ENCODE measurements at places on chromosomes 13 and 19.

DNA sequence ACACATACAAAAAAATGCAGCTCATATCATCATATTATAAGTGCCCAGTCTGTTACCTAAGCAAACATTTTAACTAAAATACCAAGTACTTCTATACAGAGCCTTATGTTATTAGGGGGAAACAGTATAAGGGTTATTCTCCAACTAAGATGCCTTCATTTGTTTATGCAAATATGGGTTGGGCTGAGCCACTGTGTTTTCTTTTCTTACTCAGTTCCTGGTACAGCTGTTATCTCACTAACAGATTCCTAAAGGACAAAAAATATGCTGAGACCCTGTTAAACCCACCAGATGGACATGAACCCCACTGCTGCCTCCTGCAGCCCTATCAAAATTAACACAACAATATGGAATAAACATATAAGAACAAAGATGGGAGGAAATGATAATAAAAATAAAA lies 34.5 kb upstream of the SMAD9 start:
- no peak for DNase-seq

GRCh38 chr19:51467864-51468544 lies 9.8 kb upstream of the SIGLEC8 start:
- DNase-seq, result no peak

DNA sequence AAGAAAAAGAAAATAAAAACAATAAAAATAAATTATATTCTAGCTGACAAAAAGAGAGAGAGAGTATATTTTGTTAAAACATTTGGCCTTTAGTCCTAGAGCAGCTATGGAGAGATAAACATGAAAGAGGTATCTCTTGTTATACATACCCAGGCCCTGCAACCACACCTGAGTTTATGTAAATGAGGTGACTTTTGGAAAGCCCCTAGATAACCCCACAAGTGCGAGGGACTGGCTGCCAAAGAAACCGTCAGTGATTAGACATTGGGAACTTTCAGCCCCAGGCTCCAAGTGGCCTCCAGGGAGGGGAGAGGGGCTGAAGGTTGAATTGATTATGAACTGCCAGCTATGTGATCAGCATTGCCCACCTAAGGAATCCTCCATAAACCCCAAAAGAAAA lies 2.1 kb upstream of the NLRP7 start:
- DNase-seq, result no peak

DNA sequence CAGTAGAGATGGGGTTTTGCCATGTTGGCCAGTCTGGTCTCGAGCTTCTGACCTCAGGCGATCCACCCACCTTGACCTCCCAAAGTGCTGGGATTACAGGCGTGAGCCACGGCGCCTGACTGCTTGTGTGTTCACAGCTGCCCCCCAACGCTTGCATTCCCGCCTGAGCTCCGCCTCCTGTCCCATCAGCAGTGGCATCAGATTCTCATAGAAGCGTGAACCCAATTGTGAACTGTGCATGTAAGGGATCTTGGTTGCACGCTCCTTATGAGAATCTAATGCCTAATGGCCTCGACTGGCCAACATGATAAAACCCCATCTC lies 75.9 kb downstream of the GADD45B start:
- no peak for DNase-seq

GRCh38 chr19:10501971-10502523 lies 1.1 kb downstream of the KEAP1 start:
- DNase-seq, result no peak

DNA sequence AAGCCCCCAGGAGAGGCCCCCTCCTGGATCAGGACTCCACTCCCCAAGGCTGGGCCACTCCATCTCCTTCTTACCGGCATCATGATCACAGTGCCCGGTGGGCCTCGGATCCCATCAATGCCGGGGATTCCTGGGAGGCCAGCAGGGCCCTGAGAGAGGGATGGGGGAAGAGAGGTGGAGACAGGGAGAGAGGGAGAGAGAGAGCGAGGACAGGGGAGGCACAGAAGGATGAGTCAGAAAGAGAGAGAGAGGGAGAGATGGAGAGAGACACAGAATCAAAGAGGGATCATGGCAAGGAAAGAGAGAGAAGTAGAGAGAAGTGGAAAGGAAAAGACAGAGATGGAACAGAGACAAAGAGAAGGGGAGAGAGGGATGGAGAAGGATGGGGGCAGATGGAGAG lies 13.8 kb downstream of the COL5A3 start:
- DNase-seq, result no peak

DNA sequence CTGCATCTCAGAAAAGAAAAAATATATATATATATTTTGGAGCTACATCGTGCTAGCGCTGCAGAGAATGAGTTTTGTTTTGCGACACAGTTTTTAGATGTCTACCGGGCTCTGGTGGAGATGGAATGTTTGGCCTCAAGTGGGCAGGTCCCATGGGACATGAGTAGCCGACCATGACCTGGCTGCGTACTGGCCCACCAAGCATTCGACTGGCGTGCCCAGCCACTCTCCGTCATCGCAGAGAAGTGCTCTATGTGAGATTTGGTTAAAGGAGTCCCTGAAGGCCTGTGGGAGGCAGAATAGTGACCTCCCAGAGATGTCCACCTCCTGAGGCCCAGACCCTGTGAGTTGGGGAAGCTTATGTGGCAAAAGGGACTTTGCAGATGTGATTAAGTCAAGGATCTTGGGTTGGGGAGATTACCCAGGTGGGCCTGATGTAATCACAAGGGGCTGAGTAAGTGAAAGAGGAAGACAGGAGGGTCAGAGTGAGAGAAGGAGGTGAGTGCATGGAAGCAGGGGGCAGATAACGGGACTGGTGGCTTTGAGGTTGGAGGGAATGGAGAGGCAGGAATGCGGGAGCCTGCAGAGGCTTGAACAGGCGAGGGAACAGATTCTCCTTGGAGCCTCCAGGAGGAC lies 821 bp upstream of the LILRB4 start:
- no peak for DNase-seq

DNA sequence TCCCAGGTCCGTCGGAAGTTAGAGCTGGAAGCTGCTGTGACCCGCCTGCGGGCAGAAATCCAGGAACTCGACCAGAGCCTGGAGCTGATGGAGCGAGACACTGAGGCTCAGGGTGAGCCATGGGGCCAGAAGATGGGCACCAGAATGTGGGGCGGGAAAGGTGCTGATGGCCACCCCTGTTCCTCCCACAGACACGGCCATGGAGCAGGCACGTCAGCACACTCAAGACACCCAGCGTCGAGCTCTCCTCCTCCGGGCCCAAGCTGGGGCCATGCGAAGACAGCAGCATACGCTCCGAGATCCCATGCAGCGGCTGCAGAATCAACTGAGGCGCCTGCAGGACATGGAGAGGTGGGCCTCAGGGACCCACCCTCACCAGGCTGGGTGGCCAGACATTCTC lies 2.5 kb downstream of the HAUS5 start:
- DNase-seq, result no peak

GRCh38 chr19:13952931-13953531 lies 722 bp downstream of the DCAF15 start:
- DNase-seq, result no peak

- DNase-seq, result no peak
Measured at GRCh38 chr19:40422748-40423566, 2.8 kb downstream of the SERTAD1 start.

GRCh38 chr19:10388957-10389356 lies 8.6 kb upstream of the TYK2 start:
- DNase-seq, result peak; percentile 67

GRCh38 chr13:99144306-99144705 lies 56.3 kb upstream of the UBAC2 start:
- no peak for DNase-seq

DNA sequence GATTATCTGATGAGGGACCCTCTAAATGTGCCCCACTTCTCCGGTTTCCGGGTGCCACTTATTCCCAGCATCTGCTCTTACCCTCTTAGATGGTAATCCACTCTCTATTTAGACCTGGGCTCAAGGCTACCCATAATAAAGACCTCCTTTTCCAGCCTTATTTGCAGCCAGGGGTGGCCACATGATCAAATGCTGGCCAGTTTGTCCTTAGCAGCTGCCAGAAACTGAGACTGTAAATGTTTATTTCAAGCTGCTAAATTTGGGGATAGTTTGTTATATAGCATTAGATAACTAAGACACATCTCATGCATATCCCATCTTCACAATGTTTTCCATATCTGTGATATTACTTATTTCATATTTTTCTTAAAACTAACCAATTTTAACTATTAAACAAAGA lies 10.1 kb downstream of the THAP8 start:
- no peak for DNase-seq

- DNase-seq, result no peak
Measured at GRCh38 chr13:75494491-75494890, 12.5 kb upstream of the TBC1D4 start.

- no peak for DNase-seq
Measured at GRCh38 chr13:95494082-95494681, 58.3 kb upstream of the CLDN10 start.

GRCh38 chr19:42069619-42070351 lies at the start of gene GRIK5:
TSS of gene GRIK5 (minus strand) at chr19:42070206. CDS start at chr19:42065770, 4,436 bp downstream.
- DNase-seq, result no peak

DNA sequence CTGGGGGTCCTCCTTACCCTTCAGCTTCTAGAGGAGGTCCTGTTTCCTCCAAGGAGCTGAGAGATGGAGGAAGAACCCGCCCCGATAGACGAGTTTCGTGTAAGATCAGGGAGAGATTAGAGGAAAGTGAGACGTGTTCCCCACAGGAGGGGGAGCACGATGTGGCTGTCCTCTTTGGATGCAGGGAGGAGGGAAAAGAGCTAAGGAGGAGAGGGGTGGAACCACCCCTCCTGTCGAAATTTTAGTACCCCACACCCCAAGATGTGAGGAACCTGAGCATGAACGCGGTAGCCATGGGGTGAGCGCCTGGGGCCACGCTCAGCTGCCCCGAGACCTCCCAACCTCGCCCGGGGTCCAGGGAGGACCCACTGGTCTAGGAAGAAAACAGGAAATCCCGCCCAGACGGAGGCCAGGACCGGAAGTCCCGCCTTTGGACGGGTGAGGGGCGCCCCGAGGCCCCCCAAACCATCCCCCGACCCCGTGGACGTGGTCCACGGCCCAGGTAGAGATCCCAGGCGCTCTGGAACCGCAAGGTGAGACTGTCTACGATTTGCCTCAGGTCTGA lies 1.2 kb downstream of the AKT1S1 start:
- peak; percentile 41 for DNase-seq

DNA sequence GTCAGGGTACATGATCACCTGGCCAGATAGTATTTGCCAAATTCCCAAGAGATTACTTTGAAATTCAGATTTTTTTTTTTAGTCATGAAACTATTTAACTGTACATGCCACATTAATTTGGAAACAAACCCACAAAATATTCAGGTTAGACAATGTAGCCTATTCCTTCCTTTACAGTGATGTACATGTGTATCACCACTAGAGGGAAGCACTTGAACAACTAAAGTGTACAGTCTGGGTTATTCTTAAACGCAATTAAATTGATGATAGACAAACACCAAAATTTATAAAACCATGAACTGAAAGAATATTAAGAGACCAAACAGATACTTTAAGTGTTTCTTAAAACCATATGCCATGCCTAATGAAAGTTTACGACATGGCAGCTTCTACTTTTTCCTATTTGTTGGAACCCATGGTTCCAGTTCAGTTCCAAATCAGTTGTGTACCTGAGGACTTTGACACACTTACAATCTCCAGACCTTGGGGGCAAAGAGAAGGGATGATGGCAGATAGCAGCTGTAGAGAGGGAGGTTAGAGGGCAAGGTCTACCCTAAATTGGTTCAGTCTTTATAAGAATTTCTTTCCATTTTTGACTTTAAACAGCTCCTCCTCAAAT lies 52.8 kb downstream of the TNFSF13B start:
- DNase-seq, result no peak

GRCh38 chr13:31951215-31951678 lies 80.3 kb upstream of the FRY start:
- no peak for DNase-seq

- no peak for DNase-seq
Measured at GRCh38 chr19:33818411-33818810, 21.7 kb downstream of the KCTD15 start.

DNA sequence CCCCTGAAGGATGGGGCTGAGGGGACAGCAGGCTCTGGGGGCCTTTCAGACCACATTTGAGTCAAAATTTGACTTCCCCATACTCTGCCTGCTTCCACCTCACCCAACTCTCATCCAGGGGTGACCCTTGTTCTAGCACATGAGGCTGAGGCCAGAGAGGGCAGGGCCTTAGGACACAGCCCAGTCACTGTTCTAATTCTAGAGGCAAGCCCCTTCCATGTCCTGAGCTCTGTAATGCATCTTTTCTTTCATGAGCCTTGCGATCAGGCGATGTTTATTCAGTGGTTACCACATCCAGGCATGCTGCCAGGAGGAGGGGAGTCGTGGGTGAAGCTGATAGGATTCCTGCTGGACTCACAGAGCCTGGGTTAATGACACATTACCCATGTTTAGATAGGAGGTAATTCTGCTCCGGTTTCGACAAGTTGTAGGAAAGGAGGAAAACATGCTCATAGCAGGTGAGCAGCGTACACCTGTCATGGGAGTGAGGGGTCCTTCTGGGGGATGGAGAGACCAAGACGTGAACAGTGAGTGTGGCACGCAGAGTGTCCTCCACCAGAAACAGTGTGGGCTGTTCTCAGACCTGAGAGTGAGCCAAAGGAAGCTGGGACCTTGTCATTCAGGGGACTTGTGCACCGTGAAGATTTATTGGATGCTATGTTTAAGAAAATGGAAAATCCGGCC lies 9.3 kb downstream of the RPS9 start:
- no peak for DNase-seq

GRCh38 chr19:52171321-52172169 lies at the start of gene ZNF836:
TSS of gene ZNF836 (minus strand) at chr19:52171621. CDS start at chr19:52168072, 3,549 bp downstream.
- peak; percentile 82 for DNase-seq

DNA sequence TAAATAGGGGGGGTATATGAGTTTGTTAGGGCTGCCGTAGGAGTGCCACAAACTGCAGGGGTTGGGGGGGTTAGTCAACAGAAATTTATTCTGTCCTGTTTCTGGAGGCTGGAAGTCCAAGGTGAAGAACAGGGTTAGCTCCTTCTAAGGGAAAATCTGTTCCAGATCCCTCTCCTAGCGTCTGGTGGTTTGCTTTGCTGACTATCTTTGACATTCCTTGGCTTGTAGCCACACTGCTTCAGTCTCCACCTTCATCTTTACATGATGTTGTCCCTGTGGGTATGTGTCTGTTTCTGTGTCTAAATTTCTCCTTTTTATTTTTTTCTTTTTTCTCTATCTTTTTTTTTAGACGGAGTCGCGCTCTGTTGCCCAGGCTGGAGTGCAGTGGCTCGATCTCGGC lies 8.1 kb upstream of the ICAM1 start:
- DNase-seq, result no peak

- no peak for DNase-seq
Measured at GRCh38 chr13:62697701-62698100, 1282.1 kb upstream of the PCDH20 start.

DNA sequence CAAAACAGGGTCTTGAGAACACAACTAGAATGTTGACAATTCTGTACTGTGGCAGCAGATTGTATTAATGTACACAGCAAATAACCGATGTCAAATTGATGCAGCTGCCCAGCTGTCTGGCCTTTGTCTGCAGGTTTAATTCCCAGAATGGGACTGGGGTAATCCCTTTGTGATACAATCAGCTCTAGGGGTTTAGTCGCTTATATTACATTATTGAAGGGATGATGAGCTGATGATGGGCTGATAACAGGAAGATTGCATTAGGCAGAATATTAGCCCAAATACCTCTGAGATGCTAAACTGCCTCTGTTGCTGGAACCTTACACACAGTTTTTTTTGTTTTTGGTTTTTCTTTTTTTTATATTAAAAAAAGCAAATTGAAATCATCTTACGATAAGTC lies 265.0 kb downstream of the RBM26 start:
- no peak for DNase-seq

- DNase-seq, result no peak
Measured at GRCh38 chr19:50513746-50514345, at the start of gene ASPDH. TSS of gene ASPDH (minus strand) at chr19:50513913. CDS start at chr19:50513823, 90 bp downstream.

GRCh38 chr19:47155148-47155547 lies 24.5 kb downstream of the SAE1 start:
- DNase-seq, result no peak
